Motor neuron (in vitro differentiated cells): ENCODE measurements at places on chromosomes 4 and X.

- no peak for ATAC-seq
Observed at GRCh38 chrX:38896724-38897298, 95.6 kb downstream of the MID1IP1 start.

GRCh38 chr4:181503687-181504390 is 739.4 kb upstream of the TENM3 start:
- peak; percentile 37 for ATAC-seq

DNA sequence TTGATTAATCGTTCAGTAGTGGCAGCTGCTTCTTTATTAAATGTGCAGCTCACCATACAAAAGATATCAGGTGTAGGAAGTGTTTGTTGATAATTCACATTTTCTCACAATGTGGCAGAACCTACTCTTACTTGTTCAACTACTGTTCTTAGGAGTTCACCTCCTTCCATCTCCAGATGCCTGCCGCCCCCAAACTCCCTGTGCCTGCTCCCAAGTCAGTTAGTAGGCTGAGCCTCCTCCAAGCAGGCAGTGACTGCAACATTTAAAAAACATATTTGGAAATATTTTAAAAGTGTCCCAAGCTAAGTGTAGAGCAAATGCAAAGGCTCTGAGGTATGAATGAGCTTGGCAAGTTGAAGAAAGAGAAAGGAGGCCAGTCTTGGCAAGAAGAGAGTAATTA is 100.2 kb downstream of the AFF2 start:
- no peak for ATAC-seq

- no peak for ATAC-seq
Observed at GRCh38 chrX:124289443-124289842, 43.0 kb upstream of the TEX13D start.

DNA sequence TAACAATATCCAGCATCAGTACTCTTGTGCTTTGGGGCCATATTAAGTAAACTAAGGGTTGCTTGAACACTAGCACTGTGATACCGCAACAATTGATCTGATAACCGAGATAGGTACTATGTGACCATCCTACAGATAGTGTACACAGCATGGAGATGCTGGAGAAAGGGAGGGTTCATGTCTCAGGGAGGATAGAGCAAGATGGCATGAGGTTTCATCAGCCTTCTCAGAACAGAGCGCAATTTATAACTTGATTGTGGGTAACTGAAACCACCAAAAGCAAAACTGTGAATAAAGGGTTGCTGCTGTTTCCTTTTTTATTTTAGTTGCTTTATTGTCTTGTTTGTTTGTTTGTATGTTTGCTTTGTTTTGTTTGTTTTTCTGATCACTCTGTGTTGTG is 1449.7 kb downstream of the PCDH7 start:
- ATAC-seq: no peak

- ATAC-seq: no peak
Observed at GRCh38 chr4:118921786-118922185, 33.1 kb downstream of the SYNPO2 start.

- no peak for ATAC-seq
Observed at GRCh38 chrX:49214996-49215526, 15.1 kb upstream of the SYP start.

DNA sequence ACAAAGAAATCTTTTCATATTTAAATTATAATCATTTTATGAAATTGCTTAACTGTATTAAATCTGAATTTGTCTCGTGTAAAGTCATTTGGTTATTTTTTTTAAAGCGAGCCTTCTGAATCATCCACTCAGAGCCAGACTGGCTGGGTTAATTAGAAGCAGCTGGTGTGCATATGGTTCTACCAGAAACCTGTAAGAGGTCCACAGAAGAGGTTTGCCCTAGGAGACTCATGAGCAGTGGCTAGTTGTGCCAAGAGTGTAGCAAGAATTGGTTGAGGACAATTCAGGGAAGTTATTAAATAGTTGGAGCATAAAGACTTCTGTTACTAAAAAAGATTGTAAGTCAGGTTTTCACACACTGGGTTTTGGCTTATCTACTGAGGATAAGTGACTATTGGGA is 267.4 kb downstream of the IL1RAPL2 start:
- no peak for ATAC-seq

GRCh38 chrX:148466292-148466691 is 34.1 kb upstream of the AFF2 start:
- ATAC-seq: no peak

GRCh38 chrX:49053223-49054072 is 5.4 kb upstream of the CCDC120 start:
- ATAC-seq: peak; percentile 93

- peak; percentile 63 for ATAC-seq
Observed at GRCh38 chr4:76095568-76095967, 21.1 kb downstream of the ART3 start.

DNA sequence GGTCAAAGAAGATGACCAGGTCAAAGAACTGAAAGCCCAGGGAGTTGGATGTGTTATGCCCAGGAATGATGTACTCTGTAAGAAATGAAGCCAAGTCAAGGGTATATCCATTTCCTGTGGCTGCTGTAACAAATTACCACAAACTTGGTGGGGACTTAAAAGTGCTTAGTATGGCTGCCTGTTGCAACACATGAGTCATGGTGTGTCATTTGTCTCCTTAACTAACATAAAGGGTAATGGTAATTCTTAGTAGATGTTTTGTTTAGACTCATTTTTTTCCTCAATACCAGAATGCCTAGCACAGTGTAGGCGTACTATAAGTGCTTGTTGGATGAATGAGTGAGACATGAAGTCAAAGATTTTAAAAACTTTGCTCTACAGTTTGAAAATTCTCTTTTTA is 45.7 kb downstream of the SYTL5 start:
- no peak for ATAC-seq

- ATAC-seq: no peak
Observed at GRCh38 chr4:26404743-26405206, 84.0 kb downstream of the RBPJ start.

DNA sequence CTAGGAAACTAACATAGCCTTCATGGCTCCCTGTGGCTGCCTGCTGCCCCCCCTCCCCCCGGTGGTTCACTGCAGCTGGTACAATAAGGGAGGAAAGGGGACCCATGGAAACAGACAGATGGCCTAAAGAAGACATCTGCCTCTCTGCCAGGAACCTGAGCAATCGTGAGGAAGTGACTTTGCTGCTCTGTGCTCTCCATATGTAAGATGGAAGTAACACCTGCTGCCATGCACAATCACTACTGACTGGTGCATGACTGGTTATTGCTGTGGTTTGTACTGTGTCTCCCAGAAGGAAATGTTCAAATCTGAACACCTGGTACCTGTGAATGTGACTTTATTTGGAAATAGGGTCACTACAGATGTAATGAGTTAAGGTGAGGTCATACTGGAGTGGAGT is 43.6 kb downstream of the CD99L2 start:
- ATAC-seq: no peak

- ATAC-seq: no peak
Observed at GRCh38 chr4:89296896-89297295, 10.7 kb downstream of the GPRIN3 start.

DNA sequence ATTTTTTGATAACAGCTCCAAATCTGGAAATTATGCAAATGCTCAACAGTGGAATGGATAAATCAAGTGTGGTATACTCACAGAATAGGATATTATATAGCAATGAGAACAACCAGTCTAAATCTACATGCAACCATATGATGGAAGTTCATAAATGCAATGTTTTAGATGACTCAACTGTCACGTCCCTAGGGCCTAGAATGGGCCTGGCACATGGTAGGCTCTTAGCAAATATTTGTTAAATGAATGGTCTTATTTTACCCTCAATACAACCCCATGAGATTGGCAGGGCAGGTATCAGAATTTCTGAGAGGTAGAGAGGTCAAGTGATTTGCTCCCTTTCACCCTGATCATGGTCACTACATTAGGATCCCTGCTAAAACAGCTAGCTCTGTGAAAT is 14.6 kb upstream of the NKX3-2 start:
- ATAC-seq: no peak

GRCh38 chr4:151537687-151538086 is 128.7 kb downstream of the FHIP1A start:
- no peak for ATAC-seq

- ATAC-seq: no peak
Observed at GRCh38 chr4:86846921-86847320, 2.3 kb downstream of the SLC10A6 start.

- no peak for ATAC-seq
Observed at GRCh38 chrX:13551610-13552009, 17.8 kb upstream of the EGFL6 start.

DNA sequence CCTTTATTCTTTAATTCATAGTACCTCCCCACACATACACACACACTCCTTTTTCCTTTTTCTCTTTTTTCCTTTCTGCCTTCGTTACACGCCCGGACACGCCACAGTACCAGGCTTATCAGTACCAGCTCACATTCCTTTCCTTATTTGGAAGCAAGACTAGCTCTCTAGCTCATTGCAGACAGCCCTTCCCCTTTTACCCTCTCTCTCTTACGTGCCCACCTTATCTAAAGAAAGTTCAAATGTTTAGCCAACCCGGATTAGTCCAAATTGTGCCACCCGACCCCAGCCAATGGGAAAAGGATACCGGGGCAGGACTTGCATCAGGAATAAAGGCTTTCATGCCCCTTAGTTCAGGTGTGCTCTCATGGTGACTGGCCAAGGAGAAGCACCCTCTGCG is 194.7 kb upstream of the VCX3A start:
- ATAC-seq: no peak

- ATAC-seq: no peak
Observed at GRCh38 chrX:65300104-65300809, 234.3 kb downstream of the LAS1L start.

- ATAC-seq: no peak
Observed at GRCh38 chr4:56129431-56129861, 180.7 kb downstream of the CEP135 start.

GRCh38 chr4:97910005-97910404 is 233.3 kb downstream of the STPG2 start:
- peak; percentile 59 for ATAC-seq

DNA sequence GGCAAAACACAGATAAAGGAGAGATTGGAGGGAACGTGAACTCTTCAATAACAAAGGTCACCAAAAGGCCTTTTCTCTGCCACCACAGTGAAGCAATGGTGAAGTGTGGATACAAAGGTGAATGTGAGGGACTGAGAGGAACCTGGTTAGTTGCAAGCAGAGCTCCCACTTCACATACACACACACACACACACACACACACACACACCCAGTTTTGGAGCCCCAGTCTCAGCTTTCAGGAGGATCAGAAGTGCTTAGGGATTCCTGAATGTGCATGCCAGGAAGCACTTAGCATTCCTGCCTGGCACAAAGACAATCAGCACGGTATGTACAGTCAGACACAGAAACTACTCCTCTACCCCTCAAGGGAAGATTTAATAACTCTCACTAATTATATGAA is 71.5 kb downstream of the ARHGEF9 start:
- ATAC-seq: peak; percentile 75

- no peak for ATAC-seq
Observed at GRCh38 chr4:74656596-74656995, 137.7 kb downstream of the BTC start.
